ENCODE measurements at places on chromosomes 13 and 19. TPM values are rescaled to one million over a fixed set of nuclear protein-coding genes. Genes with fewer than 3 reads are reported as not detected.

RNF126 gene
- total RNA-seq: 109 TPM

ASPDH gene
- total RNA-seq: not detected

GRCh38 chr13:46086985-46087384, 17.8 kb downstream of the CPB2 start:
- H3K27ac ChIP-seq: no peak overlapping the region
- peaks cover 2% of the 10 kb centered on the region for H3K4me1 ChIP-seq
- H3K27me3 ChIP-seq: peaks cover 12% of the 10 kb centered on the region
- no peak overlapping the region for H3K4me3 ChIP-seq
- no peaks in the 10 kb centered on the region for H3K36me3 ChIP-seq

- no peaks in the 10 kb centered on the region for H3K36me3 ChIP-seq
- peaks cover 10% of the 10 kb centered on the region for H3K27me3 ChIP-seq
- no peak for DNase-seq
- H3K4me3 ChIP-seq: no peak overlapping the region
- H3K27ac ChIP-seq: no peak overlapping the region
- peaks cover 14% of the 10 kb centered on the region for H3K4me1 ChIP-seq
These were observed 10.3 kb upstream of the EDNRB start for GRCh38 chr13:77928909-77929308.

MUC16 gene
- total RNA-seq: not detected

GRCh38 chr19:16180611-16181010, 4.6 kb upstream of the FAM32A start:
- no peak overlapping the region for H3K4me3 ChIP-seq
- peaks cover 6% of the 10 kb centered on the region for H3K27me3 ChIP-seq
- H3K4me1 ChIP-seq: peaks cover 14% of the 10 kb centered on the region
- peaks cover 6% of the 10 kb centered on the region for H3K36me3 ChIP-seq

GRIN2D gene
- 0.26 TPM for total RNA-seq

DNA sequence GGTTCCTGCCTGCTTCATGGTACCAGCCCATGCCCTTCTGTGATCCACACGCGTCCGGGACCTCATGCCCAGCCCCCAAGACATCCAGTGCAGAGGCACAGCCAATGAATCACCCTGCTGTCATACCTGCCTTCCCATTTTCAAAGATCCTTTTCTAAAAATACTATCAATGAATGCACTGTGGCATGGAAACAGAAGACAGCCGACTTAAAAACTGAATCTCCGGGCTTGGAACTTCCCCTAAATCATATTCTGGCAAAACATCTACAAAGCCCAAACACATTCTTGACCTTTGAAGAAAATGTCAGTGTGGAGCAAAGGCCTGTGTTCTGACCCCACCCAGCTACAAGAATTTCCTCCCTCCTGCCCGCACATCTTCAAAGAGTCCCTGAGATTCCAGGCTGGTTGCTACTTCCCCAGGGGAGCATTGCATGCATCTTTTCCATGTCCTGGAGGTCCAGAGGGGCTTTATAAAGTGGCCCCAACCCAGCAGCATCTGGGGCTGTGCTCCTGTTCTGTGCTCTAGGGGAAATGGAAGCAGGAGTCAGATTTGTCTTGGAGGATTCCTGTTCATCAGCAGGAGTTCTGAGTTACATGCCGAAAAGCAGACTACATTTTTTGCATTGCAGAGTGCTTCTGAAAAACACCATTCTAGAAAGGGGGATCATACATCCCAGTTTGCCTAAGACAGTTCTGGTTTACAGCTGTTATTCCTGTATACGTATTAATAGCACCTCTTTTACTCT, 135.2 kb downstream of the USP12 start:
- no peak for DNase-seq
- H3K4me3 ChIP-seq: no peak overlapping the region
- no peak overlapping the region for H3K27ac ChIP-seq
- H3K36me3 ChIP-seq: no peaks in the 10 kb centered on the region
- no peaks in the 10 kb centered on the region for H3K4me1 ChIP-seq

DNA sequence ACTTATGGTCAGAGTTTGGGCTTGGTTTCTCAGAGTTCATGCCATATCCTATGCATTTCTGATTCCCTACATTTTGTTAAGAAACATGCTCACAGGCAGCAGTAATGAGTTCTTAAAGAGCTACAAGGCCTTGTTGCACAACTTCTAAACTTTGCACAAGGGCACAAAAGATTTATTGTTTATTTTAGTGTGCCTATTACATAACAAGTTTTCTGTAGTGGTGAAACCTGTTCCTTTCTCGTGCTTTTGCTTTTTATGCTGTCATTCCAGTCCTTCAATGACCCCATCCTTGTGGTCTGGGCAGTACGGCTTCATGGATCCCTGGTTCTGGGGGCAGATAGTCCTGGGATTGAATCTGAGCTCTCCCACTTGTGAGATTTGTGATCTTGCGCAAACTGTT, 17.8 kb downstream of the ZNF507 start:
- H3K27me3 ChIP-seq: no peaks in the 10 kb centered on the region
- peaks cover 5% of the 10 kb centered on the region for H3K4me1 ChIP-seq
- H3K4me3 ChIP-seq: no peak overlapping the region
- H3K27ac ChIP-seq: no peak overlapping the region
- no peak for DNase-seq

GRCh38 chr19:28122734-28123133, 1090.2 kb downstream of the UQCRFS1 start:
- no peak overlapping the region for H3K27ac ChIP-seq
- H3K27me3 ChIP-seq: no peaks in the 10 kb centered on the region
- no peaks in the 10 kb centered on the region for H3K36me3 ChIP-seq
- H3K4me3 ChIP-seq: no peak overlapping the region
- DNase-seq: no peak

PLVAP gene
- total RNA-seq: not detected

GRCh38 chr13:50587115-50587514, 256.4 kb downstream of the DLEU7 start:
- H3K27me3 ChIP-seq: peaks cover 3% of the 10 kb centered on the region
- H3K36me3 ChIP-seq: no peaks in the 10 kb centered on the region
- H3K27ac ChIP-seq: no peak overlapping the region
- no peak for DNase-seq
- no peak overlapping the region for H3K4me3 ChIP-seq

GRCh38 chr19:41821003-41821735, 23.3 kb downstream of the LYPD4 start:
- DNase-seq: peak; percentile 90
- no peak overlapping the region for H3K27ac ChIP-seq
- H3K4me3 ChIP-seq: no peak overlapping the region
- peaks cover 35% of the 10 kb centered on the region for H3K27me3 ChIP-seq
- H3K36me3 ChIP-seq: no peaks in the 10 kb centered on the region

DNA sequence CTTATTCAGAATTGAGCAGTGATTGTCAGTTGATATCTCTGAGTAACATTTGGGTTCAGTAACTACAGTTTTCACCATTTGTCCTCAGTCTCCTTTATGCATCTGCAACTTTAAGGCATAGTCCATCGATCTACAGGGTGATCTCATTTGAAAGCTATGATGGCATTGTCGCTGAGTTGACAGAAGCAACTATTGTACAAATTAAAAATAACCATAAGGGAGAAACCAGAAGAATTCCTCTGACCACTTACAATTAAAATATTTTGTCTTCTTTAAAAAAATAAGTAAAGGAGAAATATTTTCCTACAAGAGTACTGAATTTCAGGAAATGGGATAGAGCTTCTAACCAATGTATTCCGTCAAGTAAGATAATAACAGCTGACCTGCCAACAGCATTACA, 30.6 kb downstream of the RAP2A start:
- H3K27ac ChIP-seq: no peak overlapping the region
- H3K4me3 ChIP-seq: no peak overlapping the region
- no peaks in the 10 kb centered on the region for H3K27me3 ChIP-seq
- peaks cover 16% of the 10 kb centered on the region for H3K4me1 ChIP-seq

- no peak overlapping the region for H3K27ac ChIP-seq
- no peaks in the 10 kb centered on the region for H3K36me3 ChIP-seq
- H3K4me1 ChIP-seq: peaks cover 3% of the 10 kb centered on the region
- no peak overlapping the region for H3K4me3 ChIP-seq
- no peak for DNase-seq
These were observed 9.1 kb upstream of the OLFM2 start for GRCh38 chr19:9945319-9945966.

DNA sequence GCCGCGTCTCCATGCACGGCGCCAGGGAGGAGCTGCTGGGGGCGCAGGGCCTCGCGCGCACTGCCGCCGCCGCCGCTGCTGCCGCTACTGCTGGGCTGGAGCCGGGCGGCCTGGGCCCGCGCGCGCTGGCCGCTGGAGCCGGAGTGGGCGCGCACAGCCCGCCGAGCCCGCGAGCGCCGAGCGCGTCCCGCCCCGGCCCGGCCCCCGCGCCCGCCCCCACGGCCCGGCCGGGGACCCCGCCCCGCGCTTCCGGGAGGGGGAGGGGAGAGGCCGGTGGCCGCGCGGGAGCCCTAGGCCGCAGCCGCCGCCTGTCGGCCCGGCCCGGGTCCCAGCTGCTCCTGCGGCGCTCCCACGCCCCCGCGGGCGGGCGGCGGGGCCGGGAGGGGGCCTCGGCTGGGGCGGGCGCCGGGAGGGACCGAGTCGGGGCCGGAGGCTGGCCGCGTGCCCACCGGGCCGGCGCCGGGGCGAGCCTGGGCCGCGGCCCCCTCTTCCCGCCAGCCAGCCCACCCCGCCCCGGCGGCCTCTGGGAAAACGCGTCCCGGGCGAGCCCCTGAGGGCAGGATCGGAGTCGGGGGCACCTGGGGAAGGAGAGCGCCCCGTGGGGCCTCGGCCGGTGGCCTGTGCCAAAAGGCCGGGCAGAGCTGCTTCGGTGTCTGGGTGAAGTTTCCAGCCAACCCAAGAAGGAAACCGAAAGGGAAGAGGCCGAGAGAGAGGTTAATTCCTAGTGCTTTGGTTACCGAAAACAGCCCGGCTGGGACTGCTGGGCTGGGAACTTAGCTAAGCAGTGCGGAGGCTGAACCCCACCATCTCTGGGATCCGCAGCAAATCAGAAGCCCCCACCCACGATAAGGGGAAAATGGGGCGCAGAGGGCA, at the start of gene STK24:
STK24 (minus strand) TSS at position 145 of the 873 bp plus-strand sequence. CDS start 321 bp downstream, outside the sequence.
- peak; percentile 92 for DNase-seq
- H3K4me3 ChIP-seq: peak within 1 kb of the TSS; percentile 98
- H3K4me1 ChIP-seq: peaks cover 43% of the 10 kb centered on the region

DNA sequence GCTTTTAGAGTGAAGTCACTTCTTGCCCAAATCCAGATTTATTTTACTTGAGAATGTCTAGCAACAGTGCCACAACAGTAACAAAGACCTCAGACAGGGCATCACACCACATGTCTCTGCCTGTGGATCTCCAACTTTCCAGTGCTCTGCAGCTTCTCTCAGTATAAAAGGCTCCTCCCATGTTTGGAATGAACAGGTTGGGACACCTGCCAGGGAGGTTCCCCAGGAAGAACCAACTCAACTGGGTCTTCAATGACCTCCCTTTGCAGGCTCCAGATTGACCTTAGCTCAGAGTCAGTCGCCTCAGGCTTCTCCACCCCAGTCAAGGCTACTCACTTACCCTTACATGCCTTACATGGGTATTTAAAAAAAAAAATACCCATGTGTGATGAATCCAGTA, 3.4 kb downstream of the ZNF823 start:
- DNase-seq: no peak
- H3K36me3 ChIP-seq: peaks cover 26% of the 10 kb centered on the region
- H3K27me3 ChIP-seq: peaks cover 3% of the 10 kb centered on the region
- peaks cover 17% of the 10 kb centered on the region for H3K4me1 ChIP-seq
- no peak overlapping the region for H3K27ac ChIP-seq
- H3K4me3 ChIP-seq: no peak overlapping the region

DNA sequence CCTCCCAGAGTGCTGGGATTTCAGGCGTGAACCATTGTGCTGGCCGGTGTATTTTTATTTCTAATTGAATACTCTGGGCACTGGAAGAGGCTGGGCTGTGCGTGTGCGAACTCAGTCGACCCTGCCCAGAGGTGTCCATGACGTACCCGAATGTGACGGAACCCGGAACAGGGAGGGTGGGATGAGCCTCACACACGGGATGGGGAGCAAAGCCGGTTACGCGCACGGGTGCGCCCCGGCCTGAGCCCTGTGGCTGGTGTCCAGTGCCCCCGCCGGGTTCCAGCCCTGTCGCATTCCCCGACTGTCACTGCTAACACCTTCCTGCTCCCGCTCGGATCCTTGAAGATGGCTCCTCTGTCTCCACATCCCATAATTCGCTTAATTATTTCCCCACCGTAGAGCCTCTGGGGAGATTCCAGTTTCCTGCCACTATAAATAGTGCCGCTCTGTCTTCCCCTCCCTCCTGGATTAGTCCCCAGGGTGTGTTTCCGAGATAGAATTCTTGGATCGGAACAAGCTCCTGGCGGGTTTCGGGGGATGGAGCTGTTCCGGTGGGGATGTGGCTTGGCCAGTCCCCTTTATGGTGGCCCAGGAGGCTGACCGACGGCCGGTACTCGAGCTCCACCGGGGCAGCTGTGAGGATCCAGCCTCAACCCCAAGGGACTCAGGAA, 22.0 kb downstream of the SBNO2 start:
- DNase-seq: no peak
- no peak overlapping the region for H3K27ac ChIP-seq
- peaks cover 2% of the 10 kb centered on the region for H3K4me1 ChIP-seq
- no peaks in the 10 kb centered on the region for H3K27me3 ChIP-seq
- H3K4me3 ChIP-seq: no peak overlapping the region

KCNK6 gene
- total RNA-seq: 18.7 TPM

GRCh38 chr19:48964205-48965039, 687 bp upstream of the FTL start:
- H3K36me3 ChIP-seq: peaks cover 54% of the 10 kb centered on the region
- peak overlapping the region; percentile 99 for H3K27ac ChIP-seq
- DNase-seq: no peak
- H3K4me3 ChIP-seq: peak overlapping the region; percentile 100
- no peaks in the 10 kb centered on the region for H3K27me3 ChIP-seq

- DNase-seq: no peak
- H3K4me3 ChIP-seq: no peak overlapping the region
- H3K27ac ChIP-seq: no peak overlapping the region
- H3K4me1 ChIP-seq: no peaks in the 10 kb centered on the region
- peaks cover 65% of the 10 kb centered on the region for H3K27me3 ChIP-seq
These were observed 4.9 kb downstream of the GSX1 start for GRCh38 chr13:27797228-27797624.

GRCh38 chr13:49388091-49388635, 55.7 kb downstream of the CAB39L start:
- H3K4me1 ChIP-seq: no peaks in the 10 kb centered on the region
- peaks cover 15% of the 10 kb centered on the region for H3K27me3 ChIP-seq
- no peak for DNase-seq
- no peak overlapping the region for H3K4me3 ChIP-seq
- no peaks in the 10 kb centered on the region for H3K36me3 ChIP-seq
- no peak overlapping the region for H3K27ac ChIP-seq

DNA sequence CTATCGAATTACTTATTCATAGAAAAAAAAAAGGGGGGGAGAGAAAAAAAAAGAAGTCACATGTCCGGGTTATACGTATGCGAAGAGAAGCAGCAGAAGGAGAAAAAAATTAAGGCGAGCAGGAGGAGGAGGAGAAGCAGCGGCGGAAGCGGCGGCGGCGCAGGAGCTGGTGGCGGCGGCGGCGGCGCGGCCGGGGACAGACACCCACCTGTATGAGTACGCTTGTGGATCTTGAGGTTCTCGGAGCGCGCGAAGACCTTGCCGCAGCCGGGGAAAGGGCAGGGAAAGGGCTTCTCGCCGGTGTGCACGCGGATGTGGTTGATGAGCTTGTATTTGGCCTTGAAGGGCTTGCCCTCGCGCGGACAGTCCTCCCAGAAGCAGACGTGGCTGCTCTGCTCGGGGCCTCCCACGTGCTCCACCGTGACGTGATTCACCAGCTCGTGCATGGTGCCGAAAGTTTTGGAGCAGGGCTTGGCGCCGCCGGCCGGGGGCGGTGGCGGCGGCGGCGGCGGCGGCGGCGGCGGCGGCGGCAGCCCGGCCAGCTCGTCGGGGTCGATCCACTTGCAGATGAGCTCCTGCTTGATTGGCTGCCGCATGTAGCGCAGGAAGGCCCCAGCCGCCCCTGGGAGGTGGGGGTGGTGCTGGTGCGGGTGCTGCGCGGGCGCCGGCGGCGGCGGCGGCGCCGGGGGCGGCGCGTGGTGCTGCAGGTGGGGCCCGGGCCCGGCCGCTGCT, 1.5 kb downstream of the ZIC5 start:
- H3K27ac ChIP-seq: peak overlapping the region; percentile 80
- H3K36me3 ChIP-seq: peaks cover 18% of the 10 kb centered on the region
- H3K4me3 ChIP-seq: peak overlapping the region; percentile 70
- H3K4me1 ChIP-seq: peaks cover 17% of the 10 kb centered on the region
- peak; percentile 77 for DNase-seq

All from activated CD4-positive, alpha-beta T cell treated with anti-CD3 and anti-CD28 coated beads, Interleukin-2, amount 10 ng/mL, durations not matched to agents 24 days and 14 days (primary cell).